ENCODE measurements at places on chromosomes 1 and 21.

DNA sequence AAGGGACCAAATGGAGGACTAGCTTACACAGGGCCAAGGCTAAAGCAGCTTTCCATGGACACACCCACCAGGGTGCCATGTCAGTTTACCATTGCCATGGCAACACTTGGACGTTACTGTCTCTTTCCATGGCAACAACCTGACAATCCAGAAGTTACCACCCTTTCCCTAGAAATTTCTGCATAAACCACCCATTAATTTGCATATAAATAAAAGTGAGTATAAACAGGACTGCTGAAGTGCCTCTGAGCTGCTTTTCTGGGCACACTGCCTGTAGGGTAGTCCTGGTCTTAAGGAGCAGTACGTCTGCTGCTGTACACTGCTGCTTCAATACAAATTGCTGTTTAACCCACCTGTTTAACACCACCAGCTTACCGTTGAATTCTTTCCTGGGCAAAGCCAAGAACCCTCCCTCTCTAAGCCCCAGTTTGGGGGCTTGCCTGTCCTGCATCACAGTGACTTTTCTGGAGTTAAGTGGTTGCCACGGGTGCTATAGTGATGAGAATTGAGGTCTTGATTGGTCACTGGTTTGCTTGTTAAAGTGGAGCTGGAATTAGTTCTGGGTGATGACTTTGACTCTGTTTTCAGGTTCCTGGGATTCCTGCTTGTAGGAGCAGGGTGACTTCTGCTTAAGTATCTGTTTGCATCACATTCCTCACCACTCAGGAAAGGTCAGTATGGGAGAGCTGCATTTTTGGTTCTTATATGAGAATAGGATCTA is 83.2 kb downstream of the CLDN17 start:
- DNase-seq = no peak

DNA sequence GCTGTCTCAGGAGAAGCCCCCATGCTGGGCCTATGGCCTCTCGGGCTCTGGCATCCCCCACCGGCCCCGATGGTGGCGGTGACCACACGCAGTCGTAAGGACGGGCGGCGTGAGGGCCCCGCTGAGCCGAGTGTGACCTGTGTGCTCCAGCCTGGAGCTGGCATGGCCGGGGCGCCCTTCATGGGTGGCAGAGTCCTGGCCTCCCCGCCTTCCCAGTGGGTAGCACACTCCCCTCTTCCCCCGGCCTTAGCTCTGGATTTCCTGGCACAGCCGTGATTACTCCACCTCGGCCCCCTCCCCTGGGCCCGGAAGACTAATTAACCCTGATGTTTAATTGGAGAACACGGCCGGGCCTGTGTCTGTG is 44.6 kb downstream of the SLX9 start:
- no peak for DNase-seq

DNA sequence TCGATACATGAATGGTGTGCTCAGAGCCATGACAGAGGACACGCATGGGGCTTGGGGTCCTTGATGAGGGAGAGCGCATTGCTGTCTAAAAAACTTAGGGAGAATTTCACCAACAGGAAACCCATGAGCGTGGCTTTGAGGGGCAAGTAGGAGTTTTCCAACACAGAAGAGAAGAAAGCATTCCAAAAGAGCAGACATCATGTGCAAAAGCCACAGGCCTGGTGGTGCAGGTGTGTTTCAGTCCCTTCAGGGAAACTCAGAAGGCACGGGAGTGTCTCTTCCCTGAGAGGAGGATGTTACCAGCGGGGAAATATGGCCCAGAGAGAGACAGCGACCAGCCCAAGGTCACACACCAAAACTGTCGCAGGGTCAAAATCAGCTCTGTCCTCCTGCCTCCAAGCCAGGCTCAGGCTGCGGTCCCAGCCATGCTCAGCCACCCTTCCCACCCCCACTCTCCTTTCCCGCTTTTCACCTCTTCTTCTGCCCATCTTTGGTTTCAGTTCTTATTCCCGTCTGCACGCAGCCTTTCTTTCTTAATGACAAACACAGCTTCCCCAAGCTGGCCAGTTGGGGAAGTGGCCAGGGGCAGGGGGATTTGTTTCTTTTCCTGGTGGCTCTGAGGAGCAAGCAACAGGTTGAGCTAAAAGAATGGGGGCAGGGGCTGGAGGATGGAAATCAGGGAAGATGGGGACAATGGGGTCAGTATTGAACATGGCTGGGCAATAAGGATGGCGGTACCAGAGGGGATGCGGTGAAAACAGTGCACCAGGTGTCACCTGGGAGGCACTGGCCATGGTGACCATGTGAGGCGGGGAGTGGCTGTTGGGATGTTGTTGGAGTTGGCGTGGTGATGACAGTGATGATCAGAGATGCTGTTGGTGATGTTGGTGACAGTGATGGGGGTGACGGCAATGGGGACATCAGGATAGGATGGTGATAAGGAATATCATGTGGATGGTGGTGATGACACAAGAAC is 10.3 kb downstream of the LAPTM5 start:
- DNase-seq = no peak

GRCh38 chr1:1298861-1299685 is 8.7 kb downstream of the ACAP3 start:
- no peak for DNase-seq

GRCh38 chr1:109944541-109944940 is 33.9 kb downstream of the CSF1 start:
- no peak for DNase-seq

DNA sequence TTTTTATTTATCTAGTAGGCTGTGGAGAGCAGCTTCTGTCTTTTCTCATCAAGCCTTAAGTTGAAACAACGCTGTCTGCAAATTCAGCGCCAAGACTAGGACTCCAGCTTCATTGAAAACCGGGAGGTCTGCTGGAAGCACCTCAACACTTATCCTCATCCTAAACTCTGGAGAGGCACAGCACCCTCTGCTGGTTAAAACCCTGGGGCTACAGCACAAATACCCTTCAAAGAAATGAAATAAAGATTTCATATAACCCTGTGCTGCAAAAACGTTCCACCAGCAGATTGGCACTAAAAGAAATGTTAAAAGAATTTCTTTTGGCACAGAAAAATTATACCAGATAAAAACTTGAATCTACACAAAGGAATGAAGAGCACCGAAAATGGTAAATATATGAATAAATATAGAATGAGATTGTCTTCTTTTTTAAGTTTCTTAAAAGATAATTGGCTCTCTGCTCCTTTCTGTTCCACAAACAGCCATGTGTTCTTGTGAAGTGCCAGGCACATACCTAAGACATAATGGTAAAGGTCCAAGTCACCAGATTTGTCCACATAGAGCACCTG is 227.7 kb upstream of the SAMSN1 start:
- peak; percentile 37 for DNase-seq

DNA sequence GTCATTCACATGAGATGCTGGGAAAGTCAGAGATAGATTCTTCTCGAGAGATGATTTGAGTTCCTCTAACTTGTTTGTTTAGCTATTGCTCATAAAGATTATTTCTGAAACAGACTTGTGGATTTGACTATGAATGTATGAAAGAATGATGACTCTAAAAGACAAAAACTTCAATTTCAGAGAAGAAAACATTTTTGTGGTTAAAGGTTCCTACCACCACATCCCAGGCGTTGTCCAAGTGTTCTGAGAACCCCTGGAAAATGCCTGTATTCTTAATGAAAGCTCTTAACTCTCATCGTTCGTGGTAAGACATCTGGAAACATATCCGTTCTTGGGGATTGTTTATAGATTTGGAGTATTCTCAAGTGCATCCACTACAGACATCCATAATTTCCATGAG is 228.7 kb downstream of the BARHL2 start:
- no peak for DNase-seq

- no peak for DNase-seq
These were observed 45.7 kb upstream of the ANGPTL1 start for GRCh38 chr1:178916448-178917174.

GRCh38 chr1:55311057-55311641 is 96.0 kb upstream of the USP24 start:
- no peak for DNase-seq

DNA sequence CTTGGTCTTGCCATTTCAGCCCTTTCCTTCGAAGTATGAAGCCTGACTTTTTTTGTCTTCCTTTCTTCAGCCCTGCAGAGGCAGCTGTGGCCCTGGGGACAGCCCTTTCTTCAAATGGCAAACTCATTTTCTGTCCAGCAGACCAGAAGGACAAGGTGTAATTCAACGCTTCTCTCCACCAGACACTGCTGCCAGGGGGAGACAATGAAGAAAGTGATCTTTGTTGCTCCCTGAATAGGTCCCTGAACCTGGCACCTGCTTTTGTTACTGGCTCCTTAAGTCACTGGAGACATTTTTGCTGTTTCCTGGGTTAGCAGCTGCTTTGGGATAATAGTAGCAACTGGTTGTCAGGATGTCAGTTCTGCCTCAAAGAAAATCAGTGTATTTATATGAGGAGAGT is 50.8 kb upstream of the MACF1 start:
- DNase-seq = no peak

DNA sequence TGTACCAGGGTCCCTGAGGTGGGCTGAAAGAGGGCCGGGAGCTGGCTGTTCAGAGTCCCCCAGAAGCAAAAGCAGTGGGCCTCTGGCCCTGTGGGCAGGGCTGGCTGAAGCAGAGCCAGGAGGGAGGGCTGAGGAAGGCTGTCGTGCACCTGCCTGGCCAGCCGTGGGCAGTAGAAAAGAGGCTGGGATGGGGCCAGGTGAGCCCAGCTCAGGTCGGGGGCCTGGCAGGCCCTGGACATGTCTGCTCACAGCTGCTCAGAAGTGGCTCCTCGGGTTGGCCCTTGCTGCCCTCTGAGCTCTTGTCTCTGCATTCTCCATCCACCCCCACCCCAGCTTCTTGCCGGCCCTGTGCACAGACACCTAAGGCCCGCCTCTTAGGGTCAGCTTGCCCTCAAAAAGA is 60.0 kb downstream of the TCP10L start:
- no peak for DNase-seq

GRCh38 chr1:208438112-208438699 is 194.0 kb upstream of the PLXNA2 start:
- no peak for DNase-seq

DNA sequence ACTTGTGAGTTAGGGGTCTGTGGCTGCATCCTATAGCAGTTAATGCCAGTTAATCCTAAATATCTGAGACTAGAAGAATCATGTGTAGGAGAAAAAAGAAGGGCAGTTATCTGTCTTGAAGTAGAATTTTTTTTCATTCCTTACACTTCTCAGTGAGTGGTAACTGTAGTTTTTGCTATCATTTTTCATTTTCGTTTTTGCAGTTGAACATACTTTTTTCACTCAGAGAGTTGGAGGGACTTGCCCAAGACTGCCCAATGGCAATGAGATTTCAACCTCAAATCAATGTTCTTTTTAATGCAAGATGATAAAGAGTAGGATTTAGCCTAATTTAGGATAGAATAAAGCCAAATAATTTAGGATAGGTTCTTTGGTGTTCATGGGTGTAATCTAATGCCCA is 5.5 kb downstream of the PRDX6 start:
- no peak for DNase-seq

DNA sequence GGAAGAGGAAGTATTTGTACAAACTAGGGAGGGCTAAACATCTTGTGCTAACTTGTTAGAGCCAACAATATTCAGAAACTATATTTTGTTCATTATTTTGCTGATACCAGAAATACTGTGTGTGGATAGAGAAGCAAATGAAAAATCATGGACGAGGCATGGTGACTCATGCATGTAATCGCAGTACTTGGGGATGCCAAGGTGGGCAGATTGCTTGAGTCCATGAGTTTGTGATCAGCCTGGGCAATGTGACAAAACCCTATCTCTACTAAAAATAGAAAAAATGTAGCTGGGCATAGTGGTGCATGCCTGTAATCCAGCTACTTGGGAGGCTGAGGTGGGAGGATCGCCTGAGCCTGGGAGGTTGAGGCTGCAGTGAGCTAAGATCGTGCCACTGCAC is 13.4 kb downstream of the LRRC41 start:
- no peak for DNase-seq

- DNase-seq = no peak
These were observed at the start of gene KAZN for GRCh38 chr1:14598498-14599182. KAZN (plus strand) TSS chr1:14598685.

DNA sequence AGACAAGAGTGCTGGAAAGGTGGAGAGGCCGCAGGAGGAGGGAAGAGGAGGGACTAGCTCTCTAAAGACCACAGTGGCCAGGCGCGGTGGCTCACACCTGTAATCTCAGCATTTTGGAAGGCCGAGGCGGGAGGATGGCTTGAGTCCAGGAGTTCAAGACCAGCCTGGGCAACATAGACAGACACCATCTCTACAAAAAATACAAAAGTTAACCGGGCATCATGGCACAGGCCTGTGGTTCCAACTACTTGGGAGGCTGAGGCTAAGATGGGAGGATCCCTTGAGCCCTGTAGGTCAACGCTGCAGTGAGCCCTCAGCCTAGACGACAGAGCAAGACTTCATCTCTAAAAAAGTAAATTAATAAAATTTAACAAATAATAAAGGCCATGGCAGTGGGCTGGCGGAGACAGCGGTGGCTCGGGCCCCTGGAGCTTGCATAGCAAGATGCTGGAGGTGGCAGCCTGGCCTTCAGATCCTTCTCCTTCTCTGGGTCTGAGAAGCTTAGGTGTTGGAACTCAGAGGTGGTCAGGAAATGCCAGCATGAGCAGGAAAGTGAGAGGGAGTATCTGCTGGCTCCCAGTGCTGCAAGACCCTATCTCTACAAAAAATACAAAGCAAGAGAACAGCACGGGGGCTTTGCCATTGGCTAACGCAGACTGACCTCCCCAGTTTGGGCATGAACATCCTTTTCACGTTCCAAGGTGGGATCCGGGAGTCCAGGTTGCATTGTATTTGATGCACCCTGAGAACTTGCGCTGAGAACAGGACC is 10.7 kb downstream of the WNT3A start:
- no peak for DNase-seq

DNA sequence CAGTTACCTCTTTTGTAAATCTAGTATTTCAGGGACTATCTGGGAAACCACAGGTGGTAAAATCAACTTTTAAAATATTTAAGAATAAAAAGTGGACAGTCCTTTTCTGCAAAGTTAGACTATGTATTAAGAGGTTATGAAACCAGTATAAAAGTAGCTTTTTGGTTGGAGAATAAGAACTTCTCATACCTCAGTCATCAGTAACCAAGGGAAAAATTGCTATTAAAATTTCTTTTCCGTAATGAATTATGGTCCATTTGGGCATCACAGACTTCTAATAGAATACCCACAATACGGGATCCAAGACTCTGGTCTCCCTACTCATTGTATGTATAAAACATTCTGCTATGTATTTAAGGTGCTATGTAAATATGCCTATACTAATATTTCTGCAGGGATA is 51.9 kb downstream of the ABL2 start:
- DNase-seq = no peak

GRCh38 chr1:206953126-206953525 is 6.9 kb upstream of the PIGR start:
- DNase-seq = no peak

- no peak for DNase-seq
These were observed 12.5 kb upstream of the PKP1 start for GRCh38 chr1:201270616-201271390.

DNA sequence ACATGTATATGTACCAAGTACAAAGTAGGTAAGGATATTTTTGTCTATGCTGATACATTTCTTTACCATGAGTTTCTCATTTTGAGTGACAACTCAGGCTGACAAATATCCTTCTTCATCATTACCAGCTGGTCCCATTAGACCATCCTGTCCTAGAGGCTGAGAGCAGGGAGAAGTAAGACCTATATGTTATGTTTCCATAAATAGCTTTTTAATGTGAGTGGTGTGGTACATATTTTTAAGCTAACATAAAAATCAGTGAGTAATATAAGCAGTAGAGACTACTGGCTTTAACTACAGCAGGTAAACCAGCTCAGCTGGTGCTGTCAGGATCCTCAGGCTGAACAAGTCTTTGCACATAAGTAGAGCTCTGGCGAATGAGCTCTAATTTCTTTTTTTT is 62.4 kb downstream of the CLEC20A start:
- DNase-seq = no peak

GRCh38 chr1:57142169-57142568 is 176.4 kb upstream of the C8B start:
- no peak for DNase-seq

- no peak for DNase-seq
These were observed 114.7 kb downstream of the APP start for GRCh38 chr21:26055841-26056264.
